ENCODE measurements at places on chromosomes 3 and 15.

GRCh38 chr3:195760345-195761122 lies 39.8 kb downstream of the MUC20 start:
- DNase-seq: no peak

DNA sequence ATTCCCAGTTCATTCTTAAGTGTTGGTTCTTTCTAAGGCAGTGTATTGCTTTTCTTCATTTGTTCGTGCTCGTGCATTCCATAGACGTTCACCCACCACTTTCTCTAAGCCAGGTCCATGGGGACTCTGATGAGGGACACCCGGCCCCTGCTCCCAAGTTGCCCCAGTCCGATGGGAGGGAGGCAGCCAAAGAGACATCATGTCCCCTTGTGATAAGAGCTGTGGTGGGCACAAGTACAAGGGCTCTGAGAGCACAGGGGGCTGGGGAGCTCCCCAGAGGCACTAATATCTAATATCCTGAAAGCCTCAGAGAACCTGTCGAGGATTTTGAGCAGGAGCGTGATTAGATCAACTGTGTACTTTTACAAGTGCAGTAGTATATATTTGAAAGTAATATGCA lies 6.3 kb downstream of the SPSB4 start:
- DNase-seq: no peak

- DNase-seq: no peak
Measured at GRCh38 chr15:67242708-67243111, 11.8 kb downstream of the AAGAB start.

GRCh38 chr15:34644061-34644460 lies 60.6 kb upstream of the GOLGA8B start:
- DNase-seq: no peak

GRCh38 chr3:182276512-182276911 lies 516.8 kb upstream of the ATP11B start:
- DNase-seq: no peak

- DNase-seq: no peak
Measured at GRCh38 chr15:90099868-90100831, 2.1 kb downstream of the IDH2 start.

DNA sequence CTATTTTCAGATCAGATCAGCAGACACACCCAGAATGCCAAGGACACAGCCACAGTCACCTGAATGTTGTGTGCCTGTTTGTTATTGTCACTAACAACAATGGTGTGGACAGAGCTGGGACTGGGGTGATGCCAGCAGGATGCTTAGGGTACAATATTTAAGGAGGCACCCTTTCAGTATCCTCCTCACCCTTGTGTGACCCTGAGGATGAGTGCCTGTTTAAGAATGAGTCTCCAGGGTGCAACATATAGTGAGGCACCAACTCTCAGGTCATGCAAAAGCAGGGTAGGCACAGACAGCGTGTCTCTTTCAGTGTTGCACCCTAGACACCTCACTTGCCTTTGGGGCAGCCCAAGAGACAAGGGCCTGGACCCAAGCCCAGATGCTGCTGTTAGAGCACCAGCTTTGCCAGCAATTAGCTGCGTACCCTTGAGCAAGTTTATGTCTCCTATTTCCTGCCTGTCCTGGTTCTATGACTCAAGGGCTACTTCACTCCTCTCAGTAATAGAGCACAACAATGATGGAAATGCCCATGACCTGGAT lies 122.6 kb downstream of the AQP9 start:
- no peak for DNase-seq

- no peak for DNase-seq
Measured at GRCh38 chr15:84821501-84822021, 4.4 kb downstream of the ALPK3 start.

DNA sequence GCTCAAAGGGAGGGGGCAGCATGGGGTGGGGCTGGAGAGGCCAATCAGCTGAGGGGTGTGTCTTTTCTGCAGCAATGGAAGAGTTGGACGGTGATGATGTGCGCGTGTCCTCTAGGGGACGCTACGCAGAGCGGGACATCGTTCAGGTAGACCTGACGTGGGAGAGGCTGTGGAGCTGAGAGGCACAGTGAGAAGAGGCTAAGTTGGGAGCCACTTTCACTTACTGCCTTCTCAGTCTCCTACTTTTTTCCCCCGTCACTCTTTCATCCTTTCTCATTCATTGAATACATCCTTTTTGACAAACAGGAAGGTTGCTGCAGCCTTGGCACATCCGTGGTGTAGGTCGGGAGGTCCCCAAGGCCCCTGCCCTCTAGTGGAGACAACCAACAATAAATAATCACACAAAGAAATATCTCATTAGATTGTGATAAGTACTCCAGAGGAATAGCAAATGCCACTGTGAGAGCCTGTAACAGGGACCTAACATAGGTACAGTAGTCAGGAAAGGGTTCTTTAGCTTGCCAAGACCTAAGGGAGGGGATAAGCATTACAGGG lies 4.4 kb upstream of the BRPF1 start:
- DNase-seq: peak; percentile 81

DNA sequence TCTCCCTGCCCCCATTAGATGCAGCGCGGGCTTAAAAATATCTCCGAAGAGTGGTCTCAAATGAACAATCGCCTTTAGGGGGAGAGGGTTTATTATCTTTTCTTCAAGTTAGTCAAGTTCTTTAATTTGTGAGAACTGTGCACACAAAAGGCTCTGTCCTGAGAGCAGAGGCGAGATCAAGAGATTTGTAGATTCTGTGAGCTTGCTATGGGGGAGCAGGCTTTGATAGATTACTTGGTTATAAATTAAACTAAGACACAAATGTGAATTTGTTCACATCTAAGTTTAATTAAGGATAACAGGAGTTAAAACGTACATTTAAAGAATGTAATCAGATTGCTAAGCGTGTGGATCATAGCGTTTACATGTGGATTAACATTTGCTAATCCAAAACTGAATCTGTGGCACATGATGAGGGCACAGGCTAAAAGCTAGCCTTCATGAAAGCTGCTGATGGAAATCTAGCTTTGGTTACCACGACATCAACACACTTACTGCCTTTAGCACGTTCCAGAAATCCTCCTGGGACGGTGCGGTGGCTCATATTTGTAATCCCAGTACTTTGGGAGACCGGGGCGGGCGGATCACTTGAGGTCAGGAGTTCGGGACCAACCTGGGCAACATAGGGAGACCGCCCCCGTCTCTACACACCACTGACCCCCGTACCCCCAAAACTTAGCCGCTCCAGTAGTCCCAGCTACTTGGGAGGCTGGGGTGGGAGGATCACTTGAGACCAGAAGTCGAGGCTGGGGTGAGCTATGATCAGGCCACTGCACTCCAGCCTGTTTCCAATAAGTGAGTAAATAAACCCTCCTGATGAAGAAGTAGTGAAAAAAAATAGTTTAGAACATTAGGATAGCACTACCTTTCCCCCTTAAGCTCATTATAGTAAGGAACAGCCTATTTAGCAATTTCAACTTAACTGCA lies 1.0 kb upstream of the PRTG start:
- DNase-seq: no peak

- no peak for DNase-seq
Measured at GRCh38 chr15:101692801-101693598, 31.3 kb downstream of the TARS3 start.

DNA sequence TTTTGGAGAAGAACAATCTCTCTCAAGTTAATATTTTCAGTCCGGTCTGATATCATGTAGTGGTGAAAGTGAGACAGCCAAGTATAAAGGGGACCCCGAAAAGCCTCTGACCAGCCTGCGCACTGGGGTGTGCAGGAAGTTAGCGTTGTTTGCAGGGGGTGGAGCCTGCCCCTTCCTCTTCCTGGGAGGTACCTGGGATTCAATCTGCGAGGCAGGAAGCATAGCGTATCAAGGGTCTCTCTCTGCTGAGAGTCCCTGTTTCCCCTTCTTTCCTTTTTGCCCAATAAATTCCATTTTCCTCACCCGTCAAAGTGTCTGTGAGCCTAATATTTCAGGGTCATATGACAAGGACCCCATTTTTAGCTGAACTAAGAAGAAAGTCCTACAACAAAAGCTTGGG lies 44.8 kb upstream of the CBLB start:
- DNase-seq: no peak

DNA sequence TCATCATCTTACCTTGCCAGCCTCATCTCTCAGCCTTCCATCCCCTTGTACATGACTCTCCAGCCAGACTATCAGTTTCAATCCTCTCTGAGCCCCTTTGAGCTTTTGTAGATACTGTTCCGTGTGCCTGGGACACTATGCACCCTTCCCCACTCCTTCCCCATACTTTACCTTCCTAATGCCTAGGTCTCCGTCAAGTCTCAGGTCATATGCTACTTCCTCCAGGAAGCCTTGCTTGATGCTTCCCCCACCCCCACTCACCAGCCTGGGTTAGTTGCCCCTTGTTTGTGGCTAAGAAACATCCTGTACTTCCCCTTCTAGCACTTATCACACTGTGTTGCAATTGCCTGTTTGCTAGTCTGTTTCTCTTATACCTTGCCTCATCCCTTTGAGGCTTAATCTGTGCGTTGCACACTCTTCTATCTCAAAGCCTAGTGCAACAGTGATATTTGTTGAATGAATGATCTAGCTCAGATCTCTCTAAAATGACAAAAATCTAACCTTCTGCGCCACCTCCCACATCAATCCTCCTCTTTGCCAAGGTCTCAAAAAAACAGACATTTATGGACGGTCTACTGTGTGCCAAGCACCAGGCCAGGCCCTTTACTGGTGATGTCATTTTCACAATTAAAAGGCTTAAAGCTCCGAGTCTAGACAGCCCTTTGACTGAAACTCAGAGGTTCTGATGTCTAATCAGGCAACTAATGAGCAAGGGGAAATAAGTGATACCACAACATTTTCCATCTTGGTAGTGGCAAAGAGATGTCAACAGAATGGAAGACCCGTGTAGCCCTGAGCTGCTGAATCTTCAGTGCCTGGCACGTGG lies 6.5 kb upstream of the USP3 start:
- no peak for DNase-seq

DNA sequence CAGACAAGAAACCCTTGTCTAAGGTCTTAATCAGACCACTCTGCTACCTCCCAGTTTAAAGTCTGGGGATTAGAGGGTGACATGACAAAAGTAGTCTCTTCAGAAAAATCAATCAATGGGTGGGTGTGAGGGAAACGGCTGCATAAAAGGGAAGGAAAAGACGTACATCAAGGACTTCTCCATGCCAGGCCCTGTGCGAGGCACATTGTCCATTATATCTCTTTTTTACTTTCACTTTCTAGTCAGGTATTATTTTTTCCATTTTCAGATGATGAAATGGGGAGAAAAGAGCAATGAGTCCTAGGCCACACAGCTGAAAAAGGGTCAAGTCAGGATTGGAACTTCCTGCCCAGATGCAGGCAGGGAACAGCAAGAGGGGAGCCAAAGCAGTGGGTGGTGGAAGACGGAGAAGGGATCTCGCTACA lies 4.6 kb upstream of the CX3CR1 start:
- DNase-seq: no peak

DNA sequence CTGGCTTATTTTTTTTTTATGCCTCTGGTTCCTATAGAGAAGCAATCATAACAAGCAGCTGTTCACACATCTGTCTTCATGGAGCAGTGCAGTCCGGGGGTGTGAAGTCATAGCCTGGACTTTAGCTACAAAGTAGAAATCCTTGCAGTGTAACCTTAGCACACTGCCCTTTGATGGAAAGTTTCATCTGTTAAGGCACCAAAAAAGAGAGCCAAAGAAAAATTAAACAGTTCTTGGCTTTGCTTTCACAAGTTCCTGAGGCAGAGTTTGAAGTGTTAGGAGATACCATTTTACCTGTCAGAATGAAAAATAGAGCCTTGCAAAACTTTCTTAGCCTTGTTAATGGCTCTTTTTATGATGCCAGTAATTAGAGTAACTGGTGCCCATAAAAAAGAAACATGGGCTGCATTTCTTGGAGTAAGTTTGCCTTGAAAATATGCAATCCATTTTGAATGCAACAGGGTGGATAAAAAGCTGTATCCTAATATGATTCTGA lies 84.1 kb downstream of the PIK3R4 start:
- DNase-seq: no peak

DNA sequence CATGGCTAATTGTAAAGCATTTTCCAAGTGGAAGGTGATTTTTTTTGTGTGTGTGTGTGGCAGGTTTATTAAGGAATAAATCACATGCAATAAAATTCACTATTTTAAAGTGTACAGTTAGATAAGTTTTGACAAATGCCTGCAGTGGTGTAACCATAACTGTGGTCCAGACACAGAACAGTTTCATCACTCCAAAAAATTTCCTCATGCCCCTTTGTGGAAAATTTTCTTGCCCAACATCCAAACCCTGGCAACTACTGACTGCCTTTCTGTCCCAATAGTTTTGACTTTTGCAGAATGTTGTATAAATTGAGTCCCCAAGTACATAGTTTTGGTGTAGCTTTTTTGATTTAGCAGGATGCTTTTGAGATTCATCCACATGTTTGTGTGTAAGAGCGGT lies 135.1 kb upstream of the KLHL25 start:
- DNase-seq: no peak

GRCh38 chr3:66452303-66453011 lies 48.4 kb downstream of the LRIG1 start:
- no peak for DNase-seq

DNA sequence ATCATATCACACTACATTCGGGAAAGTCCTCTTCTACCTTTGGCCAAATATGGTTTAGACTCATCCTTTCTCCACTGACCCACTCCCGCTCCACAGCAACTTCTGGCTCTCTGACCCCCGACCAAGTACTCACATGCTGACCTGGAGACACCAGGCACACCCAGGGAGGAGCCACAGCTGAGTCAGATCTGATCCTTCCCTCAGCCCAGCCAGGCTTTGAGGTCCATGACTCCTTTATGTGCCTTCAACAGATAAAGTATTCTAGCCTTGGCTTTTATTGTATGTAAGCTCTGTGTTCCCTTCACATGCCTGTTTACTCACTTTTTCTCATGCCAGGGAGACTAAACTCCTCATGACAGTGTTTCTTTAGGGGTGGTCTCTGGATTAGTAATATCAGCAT lies 166.9 kb upstream of the UMPS start:
- DNase-seq: no peak

- no peak for DNase-seq
Measured at GRCh38 chr3:59391131-59391530, 341.3 kb upstream of the CFAP20DC start.

DNA sequence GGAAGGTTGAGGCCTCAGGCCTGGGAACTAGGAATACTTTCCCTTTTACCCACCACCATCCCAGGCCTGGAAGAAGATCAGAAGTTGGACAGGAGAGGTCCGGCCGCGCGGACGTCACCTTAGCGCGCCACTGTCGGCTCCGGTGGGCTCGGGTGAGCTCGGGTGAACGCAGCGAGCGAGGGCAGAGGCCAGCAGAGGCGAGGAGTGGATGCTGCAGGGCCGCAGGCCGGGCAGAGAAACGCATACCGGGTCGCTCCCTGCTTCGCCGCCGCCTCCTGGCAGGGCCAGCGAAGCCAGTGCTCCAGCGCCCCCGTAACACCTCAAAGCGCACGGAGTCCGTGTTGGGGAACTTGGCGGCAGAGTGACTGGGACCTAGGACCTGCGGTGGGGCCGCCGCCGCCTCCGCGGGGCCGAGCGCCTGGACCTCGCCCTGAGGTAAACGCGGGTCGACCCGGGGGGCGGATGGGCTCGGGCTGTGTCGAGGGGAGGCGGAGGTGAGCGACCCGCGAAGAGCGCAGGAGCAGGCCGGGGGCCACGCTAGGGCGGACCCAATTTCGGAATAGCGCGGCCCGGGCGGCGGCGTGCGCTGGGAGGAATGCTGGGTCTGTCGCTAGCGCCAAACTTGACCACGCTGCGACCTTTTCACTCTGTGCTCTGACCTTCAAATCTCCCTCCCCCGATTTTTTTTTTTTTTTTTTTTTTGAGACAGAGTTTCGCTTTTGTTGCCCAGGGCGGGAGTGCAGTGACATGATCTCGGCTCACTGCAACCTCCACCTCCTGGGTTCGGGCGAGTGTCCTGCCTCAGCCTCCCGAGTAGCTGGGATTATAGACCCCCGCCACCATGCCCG lies 1.6 kb downstream of the CYP11A1 start:
- no peak for DNase-seq

Measured in iPS DF 6.9 (cell line).